AG09319 (cell line): ENCODE measurements at places on chromosomes 11 and 22.

- no peak for DNase-seq
Measured at GRCh38 chr11:45961751-45962240, 39.3 kb downstream of the LARGE2 start.

- no peak for DNase-seq
Measured at GRCh38 chr11:97158243-97158642, 768.4 kb downstream of the JRKL start.

GRCh38 chr11:36048496-36049247, 104.8 kb downstream of the LDLRAD3 start:
- DNase-seq = no peak

DNA sequence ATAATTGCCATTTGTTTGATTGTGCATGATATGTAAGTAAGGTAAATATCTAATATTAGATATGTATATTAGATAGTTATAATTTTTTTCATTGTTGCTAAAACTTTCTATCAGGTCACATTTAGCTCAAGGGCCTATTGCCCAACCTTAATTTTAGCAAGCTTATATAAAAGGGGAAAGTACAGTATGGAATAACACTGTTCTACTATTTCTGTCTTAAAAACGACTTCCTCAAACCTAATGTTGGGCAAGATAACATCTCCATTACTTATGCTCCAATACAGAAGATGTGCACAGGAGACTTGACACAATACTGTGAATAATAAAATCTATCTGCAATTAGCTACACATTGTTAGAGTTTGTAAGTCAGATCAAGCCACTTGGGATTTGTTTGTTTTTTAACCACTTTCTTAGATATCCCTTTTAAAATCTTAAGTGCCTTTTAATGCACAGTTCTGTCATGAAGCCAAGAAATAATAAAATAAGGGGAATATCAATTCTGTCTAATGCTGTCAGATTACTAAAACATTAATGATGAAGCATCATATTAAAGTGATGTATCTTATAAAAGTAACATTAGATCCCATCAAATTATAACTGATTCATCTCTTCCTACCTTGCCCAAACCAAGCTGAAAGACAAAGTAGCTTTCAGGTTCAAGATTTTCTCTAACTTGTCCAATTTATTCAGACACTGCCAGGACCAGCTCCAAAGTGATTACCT, 98.1 kb downstream of the SIK3 start:
- DNase-seq = no peak

DNA sequence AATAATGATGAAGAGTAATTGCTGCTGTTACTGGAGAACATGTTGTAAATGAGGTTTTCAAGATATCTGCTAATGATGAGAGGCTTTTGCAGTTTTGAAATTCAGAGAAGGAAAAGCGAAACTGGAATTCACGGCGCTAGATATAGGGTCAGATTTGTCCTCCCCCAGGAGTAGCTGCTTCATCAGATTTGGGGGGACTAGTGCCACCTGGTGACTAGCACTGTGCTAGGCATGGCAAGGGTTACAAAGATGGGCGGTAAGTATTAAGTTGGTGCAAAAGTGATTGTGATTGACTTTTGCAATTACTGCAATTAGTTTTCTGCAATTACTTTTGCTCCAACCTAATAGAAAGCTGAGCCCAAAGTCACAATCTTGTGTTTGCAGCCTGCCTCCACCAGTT, 879.9 kb upstream of the TENM4 start:
- no peak for DNase-seq

GRCh38 chr11:124754710-124755109, 2.7 kb upstream of the VSIG2 start:
- no peak for DNase-seq

- DNase-seq = no peak
Measured at GRCh38 chr22:38744981-38745380, 10.8 kb downstream of the SUN2 start.

DNA sequence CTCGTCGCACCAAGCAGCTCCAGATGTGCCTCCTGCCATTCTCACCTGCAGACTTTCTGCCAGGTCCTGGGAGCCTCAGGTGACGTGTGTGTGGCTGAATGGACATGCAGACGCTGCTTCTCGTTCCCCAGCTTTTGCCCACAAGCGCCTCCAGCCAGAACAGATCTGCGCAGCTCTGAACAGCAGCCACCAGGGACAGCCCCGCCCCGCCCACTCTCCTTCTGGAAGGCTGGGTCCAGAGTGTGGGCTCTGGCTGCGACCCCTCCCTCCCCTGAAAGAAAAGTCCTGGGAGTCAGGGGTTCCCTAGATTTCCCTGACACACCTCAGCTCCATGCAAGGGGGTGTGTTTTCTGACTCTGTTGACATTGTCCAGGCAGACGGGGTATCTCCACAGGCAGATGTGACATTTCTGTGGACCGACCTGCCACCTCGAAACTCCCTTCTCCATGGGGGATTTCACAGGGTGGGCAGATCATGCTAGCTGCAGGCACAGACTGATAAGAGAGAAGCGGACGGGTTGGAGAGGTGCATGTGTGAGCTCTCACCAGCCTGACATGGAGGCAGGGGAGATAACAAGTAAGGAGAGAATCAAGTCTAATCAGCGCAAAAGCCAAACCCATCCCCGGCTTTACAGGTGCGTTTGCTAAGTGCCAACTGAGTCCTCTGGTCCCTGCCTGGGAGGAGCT, 19.8 kb downstream of the SLCO2B1 start:
- DNase-seq = no peak

- DNase-seq = no peak
Measured at GRCh38 chr22:19879992-19880785, 25.5 kb upstream of the GNB1L start.

GRCh38 chr11:67355794-67356386, 2.5 kb upstream of the POLD4 start:
- no peak for DNase-seq

GRCh38 chr11:102459393-102459792, 6.8 kb upstream of the TMEM123 start:
- DNase-seq = no peak

DNA sequence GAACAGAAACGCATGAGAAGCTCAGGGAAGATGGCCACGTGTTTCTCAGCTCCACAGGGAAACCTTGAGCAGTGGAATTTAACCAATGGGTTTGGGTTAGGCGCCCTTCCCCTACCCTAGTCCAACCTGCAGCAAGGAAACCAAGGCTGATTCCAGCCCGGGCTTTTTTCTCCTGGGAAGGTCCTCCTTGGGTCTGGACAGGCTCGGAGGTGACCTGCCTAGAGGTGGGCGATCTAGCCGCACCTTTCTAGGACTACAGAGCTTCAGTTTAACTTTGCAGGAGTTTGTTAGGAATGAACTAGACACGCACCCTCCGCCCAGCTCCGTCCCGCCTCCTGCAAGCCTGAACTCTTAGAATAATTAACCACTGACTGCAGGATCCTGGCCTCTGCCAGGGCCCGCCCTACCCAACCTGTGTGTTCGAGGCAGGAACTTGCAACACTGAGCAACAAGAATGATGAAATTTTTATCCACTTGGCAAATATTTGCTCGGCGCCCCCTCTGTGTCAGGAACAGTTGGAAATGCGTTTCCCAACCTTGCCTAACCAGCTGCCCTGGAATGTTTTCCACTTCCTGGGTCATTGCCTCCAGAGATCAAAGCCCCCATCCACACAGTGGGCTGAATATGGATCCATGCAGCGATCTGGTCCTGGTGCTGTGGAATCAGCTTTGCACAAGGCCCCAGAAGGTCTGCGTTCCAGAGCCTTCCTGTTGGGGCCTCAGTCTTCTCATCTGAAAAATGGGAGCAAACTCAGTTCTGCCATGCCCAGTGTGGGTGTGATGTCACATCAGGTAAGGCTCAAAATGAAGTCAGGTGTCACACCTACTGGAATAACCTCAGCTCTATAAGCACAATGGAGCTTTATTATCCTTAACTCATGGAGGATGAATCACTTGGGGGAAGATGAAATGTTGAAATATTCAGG, 13.3 kb downstream of the MPST start:
- peak; percentile 52 for DNase-seq

- no peak for DNase-seq
Measured at GRCh38 chr11:35683728-35684339, 21.3 kb downstream of the TRIM44 start.

DNA sequence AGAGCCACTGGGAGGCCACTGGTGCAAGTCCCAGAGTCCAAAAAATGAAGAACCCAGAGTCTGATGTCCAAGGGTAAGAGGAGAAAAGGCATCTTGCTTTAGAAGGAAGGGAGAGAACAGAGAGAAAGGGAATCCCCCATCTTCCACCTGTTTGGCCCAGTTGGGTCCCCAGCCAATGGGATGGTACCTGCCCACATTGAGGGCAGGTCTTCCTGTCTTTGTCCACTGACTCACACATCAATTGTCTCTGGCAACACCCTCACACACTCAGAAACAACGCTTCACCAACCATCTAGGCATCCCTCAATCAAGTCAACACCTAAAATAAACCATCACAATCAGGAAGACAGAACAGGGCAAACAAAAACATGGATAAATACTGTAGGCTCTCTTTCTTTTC, 6.3 kb downstream of the COMMD9 start:
- DNase-seq = no peak

- DNase-seq = no peak
Measured at GRCh38 chr22:30265823-30266444, 717 bp downstream of the OSM start.

DNA sequence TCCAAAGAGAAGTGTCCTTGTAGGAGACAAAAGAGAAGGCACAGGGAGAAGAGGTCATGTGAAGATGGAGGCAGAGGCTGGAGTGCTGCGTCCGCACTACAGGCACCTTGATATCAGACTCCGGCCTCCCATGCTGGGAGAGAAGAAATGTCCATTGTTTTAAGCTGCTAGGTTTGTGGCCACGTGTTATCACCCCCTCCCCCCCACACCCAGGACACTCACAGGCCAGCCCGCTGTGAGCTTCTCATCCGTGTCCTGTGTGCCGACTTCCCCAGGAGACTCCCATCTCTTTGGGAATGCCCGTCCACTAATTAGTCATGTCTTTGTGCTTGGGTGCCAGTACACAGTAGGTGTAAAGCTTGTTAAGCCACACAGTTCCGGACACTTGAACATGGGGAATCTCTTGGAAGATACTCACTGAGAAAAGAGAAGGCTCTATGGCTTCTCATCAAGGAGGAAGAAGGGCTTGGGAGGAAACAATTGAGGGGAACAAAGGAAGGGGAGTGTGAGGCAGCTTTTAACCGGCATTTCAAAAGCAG, 1234.7 kb downstream of the TBC1D22A start:
- no peak for DNase-seq

- no peak for DNase-seq
Measured at GRCh38 chr11:22521226-22521625, 104.4 kb downstream of the FANCF start.

GRCh38 chr11:95725196-95725595, 64.4 kb downstream of the FAM76B start:
- DNase-seq = no peak

DNA sequence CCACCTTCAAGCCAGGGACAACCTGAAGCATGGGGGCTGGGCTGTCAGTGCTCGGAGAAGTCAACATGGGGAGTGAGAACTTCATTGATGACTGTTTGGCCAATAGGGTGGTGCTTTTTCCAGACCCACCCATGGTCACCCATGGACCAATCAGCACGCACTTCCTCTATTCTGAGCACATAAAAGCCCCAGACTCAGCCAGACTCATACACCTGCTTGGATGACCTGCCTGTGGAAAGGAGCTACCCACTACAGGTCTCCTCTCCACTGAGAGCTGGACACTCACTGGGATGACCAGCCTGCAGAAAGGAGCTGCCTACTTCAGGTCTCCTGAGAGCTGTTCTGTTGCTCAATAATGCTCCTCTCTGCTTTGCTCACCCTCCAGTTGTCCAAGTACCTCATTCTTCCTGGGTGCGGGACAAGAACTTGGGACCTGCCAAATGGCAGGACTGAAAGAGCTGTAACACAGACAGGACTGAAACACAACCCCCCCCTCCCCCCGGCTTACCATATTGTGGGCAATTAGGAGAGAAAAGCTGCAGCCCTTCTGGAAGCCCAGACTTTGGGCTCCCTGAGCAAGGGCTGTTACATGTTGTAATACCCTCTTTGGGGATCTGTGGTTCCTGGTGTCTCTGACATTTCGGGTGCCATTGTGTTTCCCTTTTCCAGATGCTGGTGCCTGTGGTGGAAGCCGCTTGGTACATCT, 44.4 kb upstream of the WNT11 start:
- no peak for DNase-seq

DNA sequence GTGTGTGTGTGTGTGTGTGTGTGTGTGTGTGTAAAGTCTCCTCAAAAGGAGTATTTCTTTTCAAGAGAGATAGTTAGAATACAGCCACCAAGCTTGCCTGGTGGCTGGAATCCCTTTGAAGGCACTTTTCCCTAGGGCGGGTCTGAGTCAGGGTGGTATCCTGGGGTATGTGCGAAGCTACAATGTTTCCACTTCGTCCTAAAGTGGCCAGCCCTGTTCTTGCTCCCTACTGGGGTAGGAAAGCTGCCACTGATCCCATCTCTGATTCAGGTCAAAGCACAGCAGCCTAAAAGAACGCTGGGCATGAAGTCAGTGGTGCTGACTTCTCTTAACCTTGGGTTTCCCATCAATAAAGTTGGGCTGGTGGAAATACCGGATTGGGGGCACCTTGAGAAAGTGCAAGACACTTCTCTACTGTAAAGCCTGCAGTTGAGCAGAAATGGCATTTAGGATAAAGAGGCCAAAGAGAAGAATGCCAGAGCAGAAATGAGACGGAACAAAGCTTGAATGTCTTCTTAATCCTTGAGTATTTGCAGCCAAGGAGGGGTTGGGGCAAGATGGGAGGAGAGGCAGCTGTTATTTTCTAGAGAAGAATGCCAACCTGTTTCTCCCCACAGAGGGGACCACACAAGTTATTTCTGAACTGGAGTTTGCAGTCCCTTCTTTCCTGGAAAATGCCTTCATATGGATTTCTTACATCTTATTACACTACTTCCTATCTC, 35.3 kb downstream of the ZNRF3 start:
- no peak for DNase-seq

- no peak for DNase-seq
Measured at GRCh38 chr11:10866893-10867331, 9.1 kb upstream of the ZBED5 start.

DNA sequence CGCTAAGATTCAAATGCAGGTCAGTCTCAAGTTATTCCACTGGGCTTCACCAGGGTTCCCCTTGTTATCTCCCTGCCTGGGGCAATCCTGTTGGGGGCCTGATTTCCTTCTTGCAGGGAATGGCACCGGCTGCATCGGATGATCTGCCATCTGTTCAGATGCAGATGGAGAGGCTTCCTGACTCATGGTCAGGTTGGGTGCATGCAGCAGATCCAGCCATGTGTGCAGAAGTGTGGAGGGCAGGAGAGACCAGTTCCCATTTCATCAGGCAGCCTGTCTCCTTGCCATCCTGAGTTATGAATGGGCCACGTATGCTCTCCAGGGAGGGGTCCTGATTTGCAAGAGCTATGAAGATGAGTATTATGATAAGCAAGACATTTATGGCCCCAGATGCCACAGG, 161.2 kb upstream of the PLET1 start:
- no peak for DNase-seq

DNA sequence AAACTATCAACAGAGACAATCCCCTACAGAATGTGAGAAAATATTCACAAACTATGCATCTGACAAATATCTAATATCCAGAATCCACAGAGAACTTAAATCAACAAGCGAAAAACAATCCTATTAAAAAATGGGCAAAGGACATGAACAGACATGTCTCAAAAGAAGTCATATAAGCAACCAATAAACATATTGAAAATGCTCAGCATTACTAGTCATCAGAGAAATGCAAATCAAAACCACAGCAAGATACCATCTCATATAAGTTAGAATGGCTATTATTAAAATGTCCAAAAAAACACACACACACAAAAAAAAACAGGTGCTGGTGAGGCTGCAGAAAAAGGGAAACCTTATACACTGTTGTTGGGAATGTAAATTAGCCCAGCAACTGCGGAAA, 8.3 kb upstream of the OR52E8 start:
- DNase-seq = no peak

- no peak for DNase-seq
Measured at GRCh38 chr11:114607753-114608459, 12.3 kb upstream of the NXPE4 start.
